ENCODE measurements at places on chromosomes 12 and 14.

DNA sequence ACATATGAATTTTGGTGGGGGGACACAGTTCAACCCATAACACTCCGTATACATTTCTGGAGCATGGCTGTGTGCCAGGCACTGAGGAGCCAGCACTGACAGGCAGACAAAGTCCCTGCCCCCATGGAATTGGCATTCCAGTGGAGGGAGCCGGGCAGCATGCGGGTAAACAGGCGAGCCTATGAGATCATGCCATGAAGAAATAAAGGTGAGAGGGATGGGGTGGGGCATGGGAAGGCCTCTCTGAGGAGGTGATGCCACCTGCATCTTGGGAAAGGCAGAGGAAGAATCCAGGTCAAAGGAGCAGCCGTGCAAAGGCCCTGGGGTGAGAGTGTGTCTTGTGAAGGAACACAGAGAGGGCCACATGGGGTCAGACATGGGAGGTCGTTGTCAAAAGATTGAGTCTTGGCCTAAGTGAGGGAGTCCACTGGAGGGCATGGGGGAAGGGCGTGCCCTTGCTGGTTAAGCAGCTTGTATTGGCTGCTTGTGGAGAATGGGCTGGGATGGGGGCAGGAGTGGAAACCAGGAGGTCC is 3.6 kb downstream of the OTUB2 start:
- no peak for DNase-seq

DNA sequence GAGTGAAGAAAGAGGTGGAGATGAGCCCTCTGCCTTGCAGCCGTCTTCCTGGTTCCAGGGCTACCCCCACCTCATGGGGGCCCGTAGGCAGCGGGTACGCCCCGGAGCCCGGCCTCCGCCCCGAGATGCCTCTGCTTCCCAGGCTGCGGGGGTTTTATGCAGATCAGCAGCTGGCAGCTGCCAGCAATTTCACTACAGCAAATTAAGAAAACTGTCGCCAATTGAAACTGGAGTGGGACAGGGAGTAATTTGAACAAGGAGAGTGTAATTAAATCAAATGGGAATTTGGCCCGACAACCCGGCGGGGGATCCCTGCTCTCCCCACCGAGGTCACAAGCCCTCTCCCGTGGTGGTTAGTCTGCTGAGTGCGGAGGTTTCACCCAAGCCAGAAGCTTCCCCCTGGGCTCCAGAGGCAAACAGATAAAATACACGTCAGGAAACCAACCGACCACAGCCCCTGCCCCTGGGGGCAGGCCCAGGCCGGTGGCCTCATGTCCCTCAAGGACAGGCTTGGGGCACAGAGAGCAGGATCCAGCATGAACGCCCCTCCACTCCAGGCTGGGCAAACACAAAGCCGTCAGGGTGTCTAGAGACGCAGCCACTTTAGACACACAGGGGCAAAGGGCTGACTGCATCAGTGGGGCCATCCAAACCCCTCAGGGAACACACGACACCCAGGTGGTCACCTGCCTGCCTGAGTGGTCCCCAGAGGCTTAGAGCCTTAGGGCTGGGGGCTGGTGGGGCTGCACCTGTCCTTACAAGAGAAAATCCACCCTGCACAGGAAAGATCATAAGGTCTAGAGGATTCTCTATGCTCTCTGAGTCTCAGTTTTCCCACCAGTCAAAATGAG is 53.8 kb downstream of the TESC start:
- DNase-seq: no peak

GRCh38 chr12:5248230-5248629 is 183.7 kb upstream of the NTF3 start:
- DNase-seq: no peak

- no peak for DNase-seq
Observed at GRCh38 chr12:50059440-50060119, 2.2 kb downstream of the ASIC1 start.

DNA sequence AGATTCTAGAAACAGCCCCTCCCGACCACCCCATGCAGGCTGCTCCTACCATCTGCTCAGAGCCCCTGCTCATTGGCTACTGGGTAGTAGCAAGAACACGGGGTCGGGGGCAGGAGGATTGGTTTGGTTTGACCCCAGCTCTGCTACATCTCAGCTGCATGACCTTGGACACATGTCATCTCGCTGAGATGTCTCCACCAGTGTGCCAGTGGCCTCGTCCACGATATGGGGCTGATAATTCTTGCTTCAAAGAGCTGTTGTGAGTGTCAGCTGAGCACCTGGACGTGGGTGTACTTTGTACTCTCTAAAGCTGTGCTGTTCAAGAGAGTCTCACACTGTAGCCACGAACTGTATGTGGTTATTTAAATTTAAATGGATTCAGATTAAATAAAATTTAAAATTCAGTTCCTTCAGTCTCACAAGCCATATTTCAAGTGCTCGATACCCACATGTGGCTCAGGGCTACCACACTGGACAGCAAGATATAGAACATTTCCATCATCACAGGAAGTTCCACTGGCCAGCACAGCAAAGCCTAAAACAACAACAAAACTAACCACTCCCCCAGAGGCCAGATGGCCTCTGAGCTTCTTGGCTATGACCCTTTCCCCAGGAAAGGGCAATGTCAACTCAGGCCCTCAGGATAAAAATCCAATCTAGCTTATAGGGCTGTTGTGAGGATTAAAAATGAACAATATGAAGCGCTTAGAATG is 18.6 kb downstream of the LTBP2 start:
- DNase-seq: no peak

- DNase-seq: peak; percentile 67
Observed at GRCh38 chr14:91149462-91149861, 35.6 kb downstream of the DGLUCY start.

- DNase-seq: no peak
Observed at GRCh38 chr12:18323159-18323558, 61.8 kb downstream of the PIK3C2G start.

DNA sequence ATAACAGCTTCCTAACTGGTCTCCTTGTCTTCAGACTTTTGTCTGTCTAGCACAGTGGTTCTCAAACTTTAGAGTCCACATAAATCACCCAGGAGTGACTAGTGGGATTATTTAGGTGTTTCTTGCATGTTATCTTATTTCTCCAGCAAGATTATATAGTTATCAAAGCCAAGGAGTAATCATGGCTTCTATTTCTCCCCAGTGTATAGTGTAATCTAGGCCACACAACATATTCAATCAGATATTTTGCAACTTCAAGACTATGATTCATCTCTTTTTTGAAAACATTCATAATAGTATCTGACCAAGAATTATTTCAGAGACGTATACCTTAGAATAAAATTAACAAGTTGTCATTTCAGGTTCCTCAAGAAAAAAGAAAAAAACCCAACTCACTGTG is 131.9 kb downstream of the CEP83 start:
- no peak for DNase-seq

DNA sequence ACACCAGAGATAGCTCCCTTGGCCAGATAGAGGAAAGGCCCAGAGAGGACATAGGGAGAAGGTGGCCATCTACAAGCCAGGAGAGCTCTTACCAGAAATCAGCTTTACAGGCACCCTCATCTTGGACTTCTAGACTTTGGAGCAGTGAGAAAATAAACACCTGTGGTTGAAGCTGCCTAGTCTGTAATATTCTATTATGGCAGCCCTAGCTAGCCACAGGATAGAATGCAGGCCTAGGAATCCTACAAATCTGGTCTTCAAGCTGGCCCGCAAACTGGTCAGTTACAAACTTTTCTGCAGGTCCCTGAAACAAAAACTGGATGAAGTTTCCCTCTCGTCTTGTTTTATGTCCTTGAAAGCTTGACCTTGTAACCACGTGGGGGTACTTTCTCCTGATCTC is 92.4 kb downstream of the BCAT1 start:
- DNase-seq: no peak

- DNase-seq: no peak
Observed at GRCh38 chr12:89357297-89357730, 5.0 kb upstream of the DUSP6 start.

- no peak for DNase-seq
Observed at GRCh38 chr12:107774349-107775029, at the start of gene ASCL4. ASCL4 (plus strand) TSS chr12:107774704; CDS start chr12:107775219, 515 bp downstream.

DNA sequence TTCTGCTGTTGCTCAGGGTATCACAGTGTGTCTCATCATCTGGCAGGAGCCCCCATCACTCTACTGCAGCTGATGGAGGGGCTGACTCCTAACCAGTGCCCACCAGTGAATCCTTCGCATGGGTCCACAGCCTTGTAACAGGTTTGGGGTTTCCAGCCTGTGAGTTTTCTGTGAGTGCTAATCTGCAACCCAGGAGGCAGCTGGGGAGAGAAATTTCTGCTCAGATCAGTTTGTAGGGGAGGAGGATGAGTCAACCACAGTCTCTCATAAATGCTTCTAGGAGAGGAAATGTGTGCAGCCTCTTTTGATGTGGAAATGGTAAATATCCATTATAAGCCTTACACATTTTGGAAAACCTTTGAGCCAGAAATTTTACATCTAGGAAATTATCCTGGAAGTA is 871.3 kb downstream of the AACS start:
- no peak for DNase-seq
